ENCODE measurements at places on chromosomes 1 and 21.
A peak's percentile ranks its signal among the peaks of the same experiment; 100 is the strongest.

DNA sequence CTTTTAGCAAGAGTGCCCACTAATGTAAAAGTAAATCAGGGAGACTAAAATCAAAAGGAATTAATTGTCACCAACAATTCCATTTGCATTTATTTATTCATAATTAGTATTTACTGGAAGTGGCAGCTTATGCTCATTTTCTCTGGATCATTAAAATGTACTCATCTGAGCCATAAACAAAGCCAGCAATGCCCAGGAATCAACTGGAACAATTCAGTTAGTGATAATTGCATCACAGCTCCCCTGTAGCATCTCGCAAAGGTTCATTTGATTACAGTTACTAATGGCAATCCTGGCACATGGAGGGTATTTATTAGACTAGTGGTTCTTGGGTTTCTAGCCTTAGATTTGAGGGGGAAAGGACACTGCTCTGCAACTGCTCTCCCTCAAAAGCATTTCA is 92.7 kb upstream of the C1orf21 start:
- DNase-seq = no peak

DNA sequence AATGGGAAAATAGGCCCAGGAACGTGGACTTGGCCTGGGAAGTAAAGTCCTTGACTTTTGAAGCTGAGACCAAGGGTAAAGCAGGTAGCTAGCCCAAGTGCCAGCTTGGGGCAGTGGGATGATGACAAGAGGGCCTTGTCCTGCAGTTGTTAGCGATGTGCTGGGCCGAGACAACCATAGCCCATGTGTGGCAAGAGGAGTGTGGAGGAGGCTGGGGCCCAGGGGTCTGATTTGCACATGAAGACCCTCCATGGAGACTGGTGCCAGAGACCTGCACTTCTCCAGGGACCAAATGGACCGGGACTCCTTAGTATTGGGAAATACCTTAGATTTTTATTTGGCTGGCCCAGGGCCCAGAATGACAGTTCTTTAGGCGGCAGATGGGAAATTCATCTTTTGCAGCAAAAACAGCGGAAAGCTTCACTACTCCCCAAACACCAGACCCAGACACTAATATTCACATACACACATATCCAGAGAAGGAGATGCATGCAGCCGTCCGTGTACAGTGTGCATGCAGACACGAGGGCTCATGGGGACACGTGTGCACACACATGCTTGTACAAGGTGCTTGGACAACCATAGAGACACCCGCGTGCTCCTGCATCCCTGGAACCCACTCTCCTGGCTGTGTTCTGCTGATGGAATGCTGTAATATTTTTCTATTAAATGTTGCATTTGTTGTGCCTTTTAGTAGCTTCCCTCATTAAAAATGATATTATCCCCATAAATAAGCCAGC is 78.1 kb upstream of the CSF3R start:
- DNase-seq = no peak

DNA sequence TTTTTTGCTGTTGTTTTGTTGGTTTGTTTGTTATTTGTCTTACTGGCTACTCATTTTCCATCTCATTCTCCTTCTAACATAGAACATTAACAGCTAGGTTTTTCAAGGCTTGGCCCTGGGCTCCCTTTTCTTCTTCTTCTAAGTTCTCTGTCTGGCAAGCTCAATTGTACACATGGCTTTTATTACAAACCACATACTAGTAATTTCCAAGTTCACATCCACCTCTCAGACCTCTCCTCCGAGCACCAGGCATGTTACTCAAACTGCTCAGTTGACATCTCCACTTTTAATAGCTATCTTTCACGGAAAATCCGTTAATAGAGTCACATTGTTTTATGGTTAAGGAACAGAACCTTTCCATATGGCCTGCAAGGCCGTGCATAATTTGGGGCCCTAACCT is 736.9 kb upstream of the ADAMTS5 start:
- DNase-seq = peak; percentile 36

DNA sequence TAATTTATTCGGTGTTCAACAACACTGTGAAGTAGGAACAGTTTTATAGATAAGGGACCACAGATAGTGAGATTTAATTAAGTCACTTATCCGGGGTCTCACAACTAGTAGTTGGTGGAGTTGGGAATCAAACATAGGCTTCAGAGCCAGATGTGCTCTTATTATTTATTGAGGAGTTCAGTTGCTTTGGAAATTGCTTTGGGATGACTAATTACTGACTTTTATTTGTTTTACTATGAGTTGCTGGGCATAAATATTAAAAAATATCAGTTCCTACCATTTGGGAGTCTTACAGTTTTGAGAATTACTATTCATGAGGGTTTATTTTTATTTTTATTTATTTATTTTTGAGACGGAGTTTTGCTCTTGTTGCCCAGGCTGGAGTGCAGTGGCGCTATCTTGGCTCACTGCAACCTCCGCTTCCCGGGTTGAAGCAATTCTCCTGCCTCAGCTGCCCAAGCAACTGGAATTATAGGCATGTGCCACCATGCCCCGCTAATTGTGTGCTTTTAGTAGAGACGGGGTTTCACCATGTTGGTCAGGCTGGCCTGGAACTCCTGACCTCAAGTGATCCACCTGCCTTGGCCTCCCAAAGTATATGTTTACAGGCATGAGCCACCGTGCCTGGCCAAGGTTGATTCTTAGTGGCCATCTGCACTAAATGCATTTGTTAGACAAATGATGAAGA is 27.7 kb downstream of the THRAP3 start:
- no peak for DNase-seq

DNA sequence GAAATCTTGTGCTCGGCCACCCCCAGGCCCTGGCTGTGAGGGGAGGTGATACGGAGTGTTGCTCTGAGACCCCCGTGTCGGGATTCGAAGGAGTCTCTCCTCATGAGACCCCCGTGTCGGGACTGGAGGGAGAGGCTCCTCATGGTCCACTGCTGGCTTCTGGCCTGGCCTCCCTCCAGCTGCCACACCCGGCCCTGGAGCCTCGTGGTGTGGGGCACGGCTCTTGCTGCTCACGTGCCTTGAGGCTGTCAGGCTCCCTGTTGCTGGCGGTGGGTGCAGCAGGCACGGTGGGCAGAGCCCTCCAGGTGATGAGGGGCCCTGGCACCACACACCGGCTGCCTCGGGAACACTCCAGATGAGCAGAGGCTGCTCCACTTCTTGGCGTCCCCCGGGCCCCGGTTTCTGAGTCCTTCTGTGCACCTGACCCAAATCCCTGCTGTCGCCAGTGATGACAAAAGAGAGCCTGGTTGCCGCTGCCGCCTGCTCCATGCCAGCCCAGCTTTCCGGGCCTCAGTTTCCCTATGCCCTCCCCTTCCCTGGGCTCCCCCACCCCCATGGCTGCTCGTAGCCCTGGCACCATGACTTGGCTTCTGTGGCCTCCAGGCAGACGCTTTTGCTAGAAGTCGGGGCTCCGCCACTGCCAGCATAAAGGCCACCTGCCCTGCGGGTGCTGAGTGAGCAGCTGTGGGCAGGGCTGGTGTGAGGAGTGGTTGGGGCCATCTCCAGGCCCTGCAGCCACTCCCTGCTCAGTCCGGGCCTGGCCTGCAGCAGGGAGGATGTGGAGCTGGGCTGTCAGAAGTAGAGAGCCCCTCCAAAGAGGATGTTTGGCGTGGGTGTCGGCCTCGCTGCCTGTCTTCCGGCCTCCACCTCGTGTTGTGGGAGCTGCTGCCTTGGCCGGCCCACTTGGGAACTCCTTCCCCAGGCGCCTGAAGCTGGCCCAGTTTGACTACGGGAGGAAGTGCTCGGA is 11.8 kb downstream of the TMEM240 start:
- no peak for DNase-seq
